ENCODE measurements at places on chromosomes 16 and 17.

- DNase-seq = peak; percentile 88
Observed at GRCh38 chr17:42183741-42184711, 1.2 kb downstream of the HCRT start.

- DNase-seq = no peak
Observed at GRCh38 chr17:79855331-79856124, 16.3 kb upstream of the CBX4 start.

DNA sequence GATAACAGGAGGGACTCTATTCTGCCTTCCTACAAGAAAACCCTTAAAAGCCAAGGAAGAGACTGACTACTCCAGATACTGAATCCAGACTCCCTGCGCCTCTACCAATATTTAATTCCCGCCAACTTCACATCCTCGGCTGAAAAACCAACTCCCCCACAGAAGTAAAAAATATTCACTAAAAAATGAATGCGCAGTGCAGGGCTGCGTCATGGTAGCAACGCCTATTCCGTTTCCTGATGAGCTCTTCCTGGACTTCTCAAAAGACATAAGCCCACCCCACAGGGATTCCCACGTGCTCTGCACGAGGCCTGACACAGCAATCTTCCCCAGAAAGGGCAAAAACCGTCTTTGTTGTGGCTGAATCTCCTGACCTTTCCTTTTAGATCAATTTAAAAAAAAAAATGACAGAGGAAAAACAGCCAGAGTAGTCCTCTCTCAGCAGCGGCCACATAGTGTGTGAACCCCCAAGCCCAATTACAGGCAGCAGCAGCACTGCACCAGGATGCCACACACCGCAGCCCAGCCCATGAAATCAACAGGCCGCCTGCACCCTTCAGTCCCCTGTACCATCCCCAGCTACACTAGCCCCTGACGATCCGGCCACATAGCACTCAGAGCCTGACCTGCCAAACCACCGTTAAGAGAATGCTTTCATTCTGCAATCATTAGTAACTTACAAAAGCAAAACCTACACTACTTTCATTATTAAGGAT is 23.9 kb downstream of the KLHDC4 start:
- DNase-seq = no peak

- DNase-seq = no peak
Observed at GRCh38 chr16:63385714-63386432, 1349.6 kb upstream of the CDH8 start.

DNA sequence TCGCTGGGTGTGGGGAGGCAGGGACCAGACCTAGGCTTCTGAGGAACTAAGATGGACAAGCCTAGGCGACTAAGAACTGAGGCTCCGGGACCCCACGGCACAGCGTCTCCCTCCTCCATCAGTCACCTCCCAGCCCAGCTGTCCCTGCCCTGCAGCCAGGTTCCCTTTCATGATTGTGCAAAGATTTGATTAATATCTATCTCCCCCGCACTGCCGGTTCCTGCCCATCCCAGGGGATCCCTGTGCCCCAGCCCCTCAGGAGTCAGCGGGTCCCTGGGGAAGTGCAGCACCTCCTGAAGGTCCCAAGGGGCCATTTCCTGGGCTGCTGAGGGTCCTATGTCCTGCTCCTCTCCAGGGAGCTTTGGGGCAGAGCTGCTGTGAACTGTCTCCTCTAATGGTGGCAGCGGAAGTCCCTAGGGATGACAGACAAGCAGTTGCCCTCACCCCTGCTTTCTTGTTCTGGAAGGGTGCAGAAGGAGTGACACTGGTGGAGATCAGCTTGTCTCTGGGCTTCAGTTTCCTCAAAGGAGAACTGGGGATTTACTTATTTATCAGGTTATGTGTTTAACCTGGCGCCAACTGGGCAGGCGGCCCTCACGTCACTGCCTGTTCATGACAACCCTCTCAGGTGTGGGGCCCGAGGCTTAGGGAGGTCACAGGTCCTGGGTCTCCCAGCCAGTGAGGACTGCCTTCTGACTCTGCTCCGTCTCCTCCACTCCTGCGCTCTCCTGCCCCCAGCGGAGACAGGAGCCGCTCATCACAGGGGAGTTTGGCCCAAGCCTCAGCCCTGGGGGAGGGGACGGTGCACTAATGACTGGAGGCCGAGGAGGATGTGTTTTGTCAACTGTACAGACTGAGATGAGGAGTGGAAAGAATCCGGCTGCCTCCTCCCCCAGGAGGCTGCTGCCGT is 1.9 kb upstream of the C16orf74 start:
- no peak for DNase-seq

GRCh38 chr17:347309-347899 is 5.2 kb downstream of the RPH3AL start:
- no peak for DNase-seq

- no peak for DNase-seq
Observed at GRCh38 chr17:16882243-16882925, 89.5 kb downstream of the TNFRSF13B start.

GRCh38 chr16:49827805-49828438 is 28.0 kb downstream of the ZNF423 start:
- no peak for DNase-seq

DNA sequence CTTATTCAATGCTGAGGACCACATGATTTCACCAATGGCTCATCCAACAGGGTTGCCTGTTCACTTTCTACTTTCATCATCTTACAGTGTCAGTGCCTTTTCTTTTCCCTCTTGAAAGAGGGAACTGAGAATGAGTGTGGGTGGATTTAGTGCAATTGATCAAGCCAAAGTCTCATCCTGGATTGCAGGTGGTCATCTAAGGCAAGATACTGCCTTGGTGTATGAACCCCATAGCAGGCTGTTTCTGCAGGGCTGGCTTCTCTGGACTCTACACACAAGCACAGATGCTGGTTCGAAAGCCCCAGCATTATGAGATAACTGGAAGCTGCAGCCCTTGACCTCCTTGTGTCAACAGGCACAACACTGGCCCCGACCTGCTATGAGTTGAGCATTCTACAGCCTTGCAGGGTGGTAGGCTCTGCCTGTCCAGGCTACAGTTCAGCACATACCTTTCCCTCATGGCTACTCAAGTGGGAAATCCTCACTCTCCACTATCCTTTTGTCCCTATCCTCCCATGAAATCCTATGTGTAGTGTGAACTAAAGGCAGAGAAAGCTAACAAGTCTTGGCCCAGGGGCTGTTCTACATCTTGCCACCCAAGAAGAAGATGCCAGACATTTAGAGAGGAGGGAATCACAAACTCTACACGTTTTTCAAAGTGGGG is 358.7 kb downstream of the SLC39A11 start:
- no peak for DNase-seq

DNA sequence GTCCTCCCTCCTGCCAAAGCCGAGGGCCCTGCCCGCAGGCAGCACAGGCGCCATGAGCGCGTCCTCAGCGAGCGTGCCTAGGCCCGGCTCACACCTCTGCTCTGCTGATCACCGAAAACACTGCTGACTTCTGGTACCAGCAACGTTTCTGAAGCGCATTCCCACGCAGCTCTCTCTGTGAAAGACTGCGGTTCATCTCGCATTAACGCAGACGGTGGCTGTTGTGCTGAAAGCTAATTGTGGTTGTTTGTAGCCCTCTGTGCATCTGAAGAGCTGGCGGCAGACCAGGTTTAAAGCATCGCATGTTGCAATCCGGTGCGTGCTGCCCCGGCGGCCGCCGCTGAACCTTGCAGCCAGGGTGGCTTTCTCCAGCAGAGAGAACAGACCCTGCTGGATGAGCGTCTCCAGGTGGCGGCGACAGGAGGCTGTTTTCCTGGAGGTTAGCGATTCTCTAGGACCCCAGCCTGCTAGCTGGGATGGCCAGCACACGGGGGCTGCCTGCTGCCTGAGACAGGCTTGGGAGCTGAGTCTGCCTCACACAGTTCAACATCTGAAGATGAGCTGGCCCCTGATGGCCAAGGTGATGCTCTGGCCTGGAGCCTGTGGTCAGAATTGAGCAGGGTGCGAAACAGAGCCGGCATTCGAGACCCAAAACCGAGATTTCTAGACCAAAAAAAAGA is 49.8 kb upstream of the CHMP6 start:
- DNase-seq = no peak

DNA sequence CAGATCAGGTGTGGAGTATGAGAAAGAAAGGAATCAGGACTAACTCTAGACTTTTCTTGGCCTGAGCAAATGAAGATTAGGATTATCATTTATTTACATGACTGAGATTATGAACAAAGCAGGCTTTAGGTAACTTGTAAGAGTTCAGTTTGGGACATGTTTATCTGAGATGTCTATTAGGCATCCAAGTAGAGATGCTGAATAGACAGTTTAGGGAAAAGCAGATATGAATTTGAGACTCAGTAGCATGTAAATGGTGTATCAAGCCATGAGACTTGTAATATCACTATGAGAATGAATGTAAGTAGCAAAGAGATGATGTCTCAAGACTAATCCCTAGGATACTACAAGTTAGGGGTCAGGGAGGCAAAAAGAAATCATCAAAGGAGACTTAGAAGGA is 8.6 kb upstream of the HS3ST2 start:
- no peak for DNase-seq

DNA sequence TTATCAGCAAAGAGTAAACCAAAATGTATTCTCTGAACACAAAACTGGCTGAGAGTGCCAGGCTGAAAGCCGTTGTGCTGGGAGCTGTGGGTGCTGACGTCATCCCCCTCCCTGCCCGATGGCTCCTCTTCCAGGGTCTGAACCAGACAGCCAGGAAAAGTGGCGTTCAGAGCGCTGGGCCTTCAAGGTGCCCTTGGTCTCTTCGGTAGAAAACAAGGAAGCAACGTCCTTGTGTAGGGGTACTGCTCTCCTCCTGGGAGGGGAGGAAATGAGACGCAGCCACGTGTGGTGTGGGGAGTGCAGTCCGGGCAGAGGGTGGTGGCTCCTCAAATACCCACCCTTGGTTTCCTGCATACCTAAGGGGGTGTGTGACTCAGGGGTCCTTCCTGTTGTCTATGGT is 394.7 kb downstream of the SEC14L1 start:
- no peak for DNase-seq

GRCh38 chr17:44996304-44996703 is 28.2 kb upstream of the C1QL1 start:
- DNase-seq = no peak

- DNase-seq = no peak
Observed at GRCh38 chr16:35744726-35745125, 2285.3 kb downstream of the TP53TG3F start.

GRCh38 chr17:38920374-38921291 is 4.8 kb upstream of the LASP1NB start:
- no peak for DNase-seq

DNA sequence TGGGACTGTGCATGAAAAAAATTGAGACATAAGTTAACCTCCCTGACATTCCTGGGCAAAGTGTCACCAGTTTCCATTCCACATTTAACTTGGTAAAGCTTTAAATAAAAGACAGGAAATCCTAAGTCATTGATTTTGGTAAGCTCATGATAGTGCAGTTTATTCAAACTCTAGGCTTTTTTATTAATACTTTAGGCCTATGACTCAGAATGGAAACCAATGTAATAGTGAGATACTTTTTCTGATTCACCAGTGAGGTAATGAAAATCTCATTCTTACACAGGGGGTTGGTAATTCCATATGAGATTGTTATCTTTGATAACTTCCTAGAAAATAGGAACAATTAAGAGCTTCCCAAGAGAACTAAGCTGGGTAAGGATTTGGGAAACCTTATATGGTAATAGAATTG is 91.1 kb downstream of the NLK start:
- DNase-seq = no peak

DNA sequence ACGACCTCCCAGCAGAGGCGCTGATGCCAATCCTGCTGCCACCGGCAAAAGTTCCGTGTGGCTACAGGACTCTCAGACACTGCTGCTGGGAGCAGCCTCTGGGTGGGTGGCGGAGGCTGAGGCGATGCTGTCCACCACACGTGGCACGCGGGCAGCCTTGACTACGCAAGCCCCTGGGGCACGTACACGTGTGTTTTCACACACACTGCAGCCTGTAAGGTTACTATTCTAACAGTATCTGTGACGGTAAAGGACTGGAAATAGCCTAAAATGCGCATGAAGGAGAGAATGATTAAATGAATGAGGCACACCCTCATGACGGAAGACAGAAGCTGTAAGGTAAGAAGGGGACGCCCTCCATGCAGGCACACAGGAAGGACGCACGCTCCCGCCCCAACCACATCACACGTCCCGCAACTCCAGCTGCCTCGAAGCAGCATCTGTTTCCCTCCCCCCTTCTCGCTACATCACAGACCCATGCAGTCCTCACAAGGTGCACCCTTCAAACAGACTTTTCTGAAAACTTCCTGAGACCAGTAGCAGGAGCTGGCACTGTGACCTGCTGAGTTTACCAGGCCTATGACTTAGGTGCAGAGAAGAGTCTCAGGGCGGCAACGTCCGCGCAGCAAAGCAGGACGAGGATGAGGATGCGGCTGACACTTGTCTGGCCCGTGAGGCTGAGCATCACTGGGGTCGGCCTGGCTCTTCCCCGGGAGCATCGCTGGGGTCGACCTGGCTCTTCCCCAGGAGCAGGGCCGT is 28.7 kb upstream of the FASN start:
- peak; percentile 51 for DNase-seq

DNA sequence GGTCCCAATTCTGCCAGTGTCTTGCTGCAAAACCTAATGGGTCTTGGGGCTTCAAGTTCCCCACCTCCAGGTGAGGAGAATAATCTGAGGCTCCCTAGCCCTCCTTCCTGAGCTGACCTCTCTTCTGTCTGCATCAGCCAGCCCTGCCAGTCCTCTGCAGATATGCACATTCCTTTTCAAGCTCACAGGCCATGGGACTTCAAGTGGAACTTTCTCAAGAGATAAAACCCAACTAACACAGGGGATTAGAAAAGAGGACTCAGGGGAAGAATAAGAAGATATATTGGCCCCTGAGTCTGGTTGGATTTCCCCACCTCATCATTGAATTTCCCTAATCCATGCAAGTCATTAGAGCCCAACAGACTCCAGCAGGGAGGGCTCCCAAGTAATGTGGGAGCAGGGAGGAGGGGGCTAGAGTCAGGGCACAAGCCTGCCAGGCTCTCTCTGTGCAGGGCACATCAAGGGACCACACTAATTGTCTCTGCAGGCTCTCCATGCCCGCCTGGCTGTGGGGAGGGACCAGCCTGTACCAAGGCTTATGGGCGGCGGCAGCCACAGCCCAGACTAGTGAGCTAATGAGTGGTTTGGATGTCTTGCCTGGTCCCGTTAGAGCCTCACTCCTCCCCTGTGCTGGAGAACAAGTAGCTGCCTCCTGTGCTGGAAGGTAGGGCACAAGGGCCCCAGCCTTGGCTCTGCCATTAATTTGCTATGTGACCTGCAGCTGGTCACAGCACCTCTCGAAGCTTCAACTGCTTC is 1.2 kb downstream of the KRT14 start:
- DNase-seq = no peak

DNA sequence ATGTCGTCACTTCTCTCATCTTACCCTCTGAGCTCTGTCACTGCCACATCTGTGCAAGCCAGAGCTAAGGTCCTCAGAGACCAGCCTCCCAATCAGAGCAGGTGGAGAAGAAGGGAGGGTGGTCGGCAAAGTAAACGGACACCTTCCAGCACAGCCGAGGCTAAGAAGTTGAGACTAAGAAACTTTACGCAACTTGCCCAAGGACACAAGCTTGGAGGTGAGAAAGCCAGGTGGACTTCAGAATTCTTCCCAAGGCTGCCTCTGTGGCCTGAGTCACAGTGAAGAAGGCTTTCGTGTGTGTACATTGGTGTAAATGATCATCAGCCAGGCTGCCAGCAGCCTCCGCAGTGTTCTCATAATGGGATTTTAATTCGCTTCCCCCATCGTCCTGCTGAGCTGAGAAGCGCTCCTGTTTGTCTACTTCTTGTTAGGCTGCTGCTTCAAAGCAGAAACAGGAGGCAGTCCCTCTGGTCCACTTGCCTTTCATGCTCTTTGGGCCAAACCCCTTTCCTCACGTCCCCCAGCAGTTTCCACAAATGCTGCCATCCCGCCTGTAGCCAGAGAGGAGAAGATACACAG is 125.0 kb upstream of the RPL38 start:
- no peak for DNase-seq

- no peak for DNase-seq
Observed at GRCh38 chr17:18037486-18037885, 1.5 kb downstream of the ATPAF2 start.

All from activated T-cell treated with anti-CD3 and anti-CD28 coated beads for 48 hours (primary cell).